ENCODE measurements at places on chromosomes 7 and 10.

- DNase-seq = no peak
These were observed 157.4 kb downstream of the FRMD4A start for GRCh38 chr10:14173391-14173705.

DNA sequence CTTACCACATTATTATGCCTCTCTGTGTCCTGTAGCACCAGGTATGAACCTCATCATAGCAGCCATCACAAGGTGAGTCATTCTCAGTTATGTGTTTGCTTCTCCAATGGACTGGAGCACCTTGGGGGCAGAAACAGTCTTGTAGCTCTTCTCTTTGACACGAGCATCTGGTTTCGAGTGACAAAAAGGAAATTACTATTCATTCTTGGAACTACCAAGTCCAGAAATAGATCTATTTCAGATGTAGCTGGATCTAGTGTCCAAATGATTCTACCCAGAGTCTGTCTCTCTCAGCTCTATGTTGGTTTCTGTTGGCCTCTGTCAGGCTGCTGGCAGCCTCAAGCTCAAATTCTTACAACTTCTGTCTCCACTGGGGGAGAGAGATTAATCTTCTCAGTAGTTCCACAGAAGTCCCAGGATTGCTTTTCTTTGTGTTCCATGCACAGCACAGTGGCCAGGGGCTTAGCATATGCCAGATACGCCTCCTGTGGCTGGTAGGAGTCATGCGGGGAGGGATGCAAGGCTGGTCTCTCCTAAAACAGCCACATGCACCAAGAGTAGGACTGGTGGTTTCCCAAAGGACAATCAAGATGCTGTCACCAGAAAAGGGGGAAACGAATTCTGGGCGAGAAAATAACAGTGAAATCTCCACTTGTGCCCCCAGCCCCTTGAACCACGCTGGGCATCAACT, 37.2 kb upstream of the PAPSS2 start:
- DNase-seq = no peak

- DNase-seq = no peak
These were observed 620 bp downstream of the BET1 start for GRCh38 chr7:94003446-94004023.

DNA sequence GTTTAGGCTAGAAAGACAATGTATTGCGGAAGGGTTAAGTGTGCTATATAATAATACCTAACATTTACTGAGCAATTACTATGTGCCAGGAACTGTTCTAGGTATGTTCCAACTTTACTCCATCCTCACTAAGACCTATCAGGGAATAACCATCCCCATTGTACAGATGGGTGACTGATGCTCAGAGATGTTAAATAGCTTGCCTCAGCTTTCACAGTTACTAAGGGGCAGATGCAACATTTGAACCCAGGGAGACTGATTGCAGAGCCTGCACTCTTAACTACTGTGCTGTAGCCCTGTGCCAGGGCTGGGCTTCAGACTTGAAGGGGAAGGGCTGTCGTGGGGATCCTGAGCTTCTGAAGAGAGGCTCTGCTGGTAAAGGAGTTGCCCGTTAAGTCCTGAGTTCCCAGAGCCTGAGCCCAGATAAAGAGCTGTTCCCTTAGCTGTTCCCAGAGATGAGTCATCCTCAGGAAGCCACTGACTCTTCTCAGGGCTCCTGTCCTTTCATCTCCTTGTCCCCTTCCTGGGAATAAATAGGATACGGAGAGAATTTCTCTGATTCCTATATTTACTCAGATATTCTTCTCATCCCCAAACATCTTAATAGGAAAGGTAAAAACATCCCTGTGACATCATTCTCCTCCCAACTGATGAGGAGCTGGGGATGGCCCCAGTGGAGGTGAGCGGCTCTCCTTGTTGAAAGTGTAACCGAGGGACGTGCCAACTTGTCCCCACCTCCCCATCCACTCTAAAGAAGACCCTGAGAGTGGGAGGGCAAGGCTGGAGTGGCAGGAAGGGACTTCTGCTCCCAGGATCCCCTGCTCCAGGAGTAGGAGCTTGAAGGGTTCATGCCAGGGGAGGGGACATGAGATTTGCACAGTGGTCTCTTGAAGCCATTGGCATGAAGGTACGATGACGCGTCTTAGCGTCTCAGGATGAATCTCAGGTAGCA, 28.0 kb upstream of the HABP2 start:
- no peak for DNase-seq

DNA sequence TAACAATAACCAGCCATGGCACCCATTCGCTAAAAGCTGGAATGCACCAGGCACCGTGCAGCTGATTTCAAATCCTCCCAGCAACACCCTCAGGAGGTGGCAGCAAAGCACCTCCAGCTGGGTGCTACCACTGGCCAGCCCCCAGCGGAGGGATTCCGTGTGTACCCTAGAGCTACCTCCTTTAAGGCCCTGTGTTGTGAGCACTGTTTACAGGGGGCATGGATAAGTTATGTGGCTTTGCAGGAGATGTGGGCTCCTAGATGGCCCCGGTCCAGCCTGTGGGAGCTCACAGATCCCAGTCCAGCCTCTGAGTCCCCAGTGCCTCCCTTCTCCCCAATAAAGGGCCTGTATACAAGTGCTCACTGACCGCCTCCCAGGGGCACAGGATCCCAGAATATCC, 27.1 kb downstream of the TNRC18 start:
- peak; percentile 57 for DNase-seq

DNA sequence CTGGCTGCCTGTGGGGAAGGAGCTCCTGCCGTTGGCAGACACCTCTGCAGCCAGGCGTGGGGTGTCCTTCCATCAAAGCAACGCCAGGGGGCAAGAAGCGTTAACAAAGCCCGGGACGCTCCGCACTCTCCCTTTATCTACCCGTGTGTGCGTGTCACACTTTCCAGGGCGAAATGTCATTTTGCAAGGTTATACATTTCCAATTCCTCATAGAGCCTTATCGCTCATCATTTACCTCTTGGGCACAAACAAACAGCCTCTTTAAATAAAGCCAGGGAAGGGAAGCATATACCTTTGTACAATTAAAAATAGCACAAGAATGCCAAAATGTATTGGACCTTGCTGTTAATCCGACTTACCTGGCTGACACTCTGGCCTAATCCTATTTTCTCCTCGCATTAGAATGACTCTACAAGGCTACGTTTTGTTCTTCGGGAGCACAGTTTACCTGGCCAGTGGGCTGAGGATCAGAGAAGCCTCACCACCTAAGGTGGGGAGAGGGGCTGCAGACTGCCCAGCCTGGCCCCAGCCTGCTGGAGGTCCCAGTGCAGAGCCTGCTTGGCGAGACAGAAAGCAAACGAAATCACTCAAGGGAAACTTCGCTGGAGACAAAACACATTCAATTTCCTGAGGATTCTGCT, 77.6 kb upstream of the EN2 start:
- peak; percentile 74 for DNase-seq

GRCh38 chr10:7410862-7411670, at the start of gene SFMBT2:
TSS of gene SFMBT2 (minus strand) at chr10:7411034. CDS start at chr10:7381898, 29,136 bp downstream.
- DNase-seq = peak; percentile 60

- DNase-seq = no peak
These were observed 50.0 kb upstream of the INSIG1 start for GRCh38 chr7:155247479-155248365.

- no peak for DNase-seq
These were observed 16.9 kb downstream of the MAD1L1 start for GRCh38 chr7:2215851-2216250.

DNA sequence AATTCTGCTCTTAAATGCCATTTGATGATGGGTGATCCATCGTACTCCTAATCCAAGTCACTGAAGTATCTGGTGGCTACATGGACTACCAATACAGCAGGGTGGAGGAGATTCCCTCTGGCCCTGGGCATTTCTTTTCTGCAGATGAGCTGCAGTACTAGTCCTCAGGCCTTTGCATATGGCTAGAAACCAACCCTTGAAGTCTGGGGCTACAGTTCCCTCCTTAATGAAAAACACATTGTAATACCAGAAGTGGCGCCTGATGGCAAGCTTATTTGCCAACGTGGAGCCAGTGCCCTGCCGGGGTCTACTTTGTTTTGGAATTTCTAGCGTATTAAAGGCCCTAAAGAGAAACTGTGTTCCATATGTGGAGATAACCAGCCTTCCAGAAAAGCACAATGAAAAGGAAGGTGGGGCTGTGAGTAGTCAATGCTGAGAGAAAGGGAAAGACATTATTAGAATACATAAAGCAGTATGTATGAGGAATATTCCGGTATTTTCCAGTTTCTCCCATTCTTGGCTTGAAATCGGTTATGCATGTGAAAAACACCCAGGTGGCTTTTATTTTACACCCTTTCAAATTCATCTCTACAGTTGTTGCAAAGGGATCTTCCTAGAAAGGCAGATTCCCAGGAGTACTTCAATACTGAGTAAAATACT, 368.8 kb downstream of the PRPF18 start:
- DNase-seq = no peak

- no peak for DNase-seq
These were observed 128.7 kb downstream of the GNAI1 start for GRCh38 chr7:80263333-80263732.
